Mesothelial cell of epicardium (in vitro differentiated cells): ENCODE measurements at places on chromosomes 5 and 9. TPM values are rescaled to one million over a fixed set of nuclear protein-coding genes. Genes with fewer than 3 reads are reported as not detected.

The TAF1L gene
- total RNA-seq = 0.05 TPM in 1 of 3 replicates, not detected in the others

The NTNG2 gene
- total RNA-seq = 6.4 to 8.3 TPM (median 8.1 TPM) in 3 replicates

The ZNF454 gene
- 0.66 to 1.2 TPM (median 1.0 TPM) in 3 replicates for total RNA-seq

DNA sequence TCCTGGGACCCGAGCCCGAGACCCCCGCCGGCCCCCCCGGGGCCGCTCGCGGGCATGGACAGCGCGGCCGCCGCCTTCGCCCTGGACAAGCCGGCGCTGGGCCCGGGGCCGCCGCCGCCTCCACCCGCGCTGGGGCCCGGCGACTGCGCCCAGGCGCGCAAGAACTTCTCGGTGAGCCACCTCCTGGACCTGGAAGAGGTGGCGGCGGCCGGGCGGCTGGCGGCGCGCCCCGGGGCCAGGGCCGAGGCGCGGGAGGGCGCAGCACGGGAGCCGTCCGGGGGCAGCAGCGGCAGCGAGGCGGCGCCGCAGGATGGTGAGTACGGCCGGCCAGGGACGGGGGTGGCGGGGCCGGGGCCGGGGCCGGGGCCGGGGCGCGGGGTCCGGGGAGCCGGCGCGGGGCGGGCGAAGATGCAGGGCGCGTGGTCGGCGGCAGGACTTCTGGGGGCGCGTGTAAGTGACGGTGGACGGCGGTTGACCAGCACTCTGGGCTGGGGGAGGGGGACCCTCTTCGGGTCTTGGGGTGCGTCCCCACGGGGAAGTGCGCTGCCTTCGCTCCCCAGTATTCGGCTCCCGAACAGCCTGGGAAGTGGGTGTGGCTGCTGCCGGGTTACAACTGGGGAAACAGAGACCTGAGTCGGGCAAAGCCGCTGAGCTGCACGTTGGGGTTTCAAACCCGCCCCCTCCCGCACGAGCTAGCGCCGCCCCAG is 520 bp downstream of the PRRX2 start:
- no peak for DNase-seq

DNA sequence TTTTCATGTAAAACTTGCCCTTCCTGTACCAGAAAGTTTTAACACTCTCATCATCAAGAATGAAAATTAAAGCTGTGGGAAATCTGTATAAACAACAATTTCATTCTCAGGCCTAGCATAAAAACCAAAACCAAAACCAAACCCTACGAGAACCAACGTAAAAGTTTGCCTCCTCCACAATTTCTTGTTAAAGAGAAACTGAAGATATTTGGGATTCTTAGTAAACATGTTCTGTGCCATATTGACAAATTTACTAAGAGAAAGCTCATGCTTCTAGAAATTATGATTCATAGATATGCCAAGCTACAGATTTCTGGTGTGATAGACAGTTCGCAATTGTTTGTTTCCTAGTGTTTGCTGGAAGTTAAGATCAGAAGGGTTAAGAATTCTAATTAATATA is 801.0 kb upstream of the NUDT12 start:
- no peak for DNase-seq

DNA sequence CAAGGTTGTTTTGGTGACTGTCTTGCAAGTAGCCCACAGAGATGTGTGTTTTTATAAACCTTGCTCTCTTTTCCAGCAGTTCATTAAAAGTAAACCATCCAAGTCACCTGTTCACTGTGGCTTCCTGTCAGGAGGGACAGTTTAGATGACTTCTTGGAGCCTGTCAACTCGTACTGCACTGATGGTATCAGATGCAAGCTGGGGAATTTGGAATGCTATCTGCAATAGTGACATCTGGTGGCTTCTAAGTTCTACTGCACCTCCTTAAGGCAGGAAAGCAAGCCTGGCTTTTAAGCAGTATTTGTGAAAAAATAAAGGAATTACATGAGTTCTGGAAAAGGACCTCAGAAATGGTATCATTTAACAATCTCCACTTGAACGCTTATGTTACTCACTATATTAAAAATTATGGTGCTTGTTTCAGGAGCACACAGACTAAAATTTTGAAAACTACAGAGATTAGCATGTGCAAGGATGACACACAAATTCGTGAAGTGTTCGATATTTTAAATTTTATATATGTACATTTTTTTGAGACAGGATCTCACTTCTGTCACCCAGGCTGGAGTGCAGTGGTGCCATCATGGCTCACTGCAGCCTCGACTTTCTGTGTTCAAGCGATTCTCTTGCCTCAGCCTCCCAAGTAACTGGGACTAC is 164.0 kb downstream of the TTC39B start:
- DNase-seq = no peak

GRCh38 chr5:79924936-79925893 is 65.8 kb downstream of the MTX3 start:
- DNase-seq = no peak
